ENCODE measurements at places on chromosomes 12 and 14.

DNA sequence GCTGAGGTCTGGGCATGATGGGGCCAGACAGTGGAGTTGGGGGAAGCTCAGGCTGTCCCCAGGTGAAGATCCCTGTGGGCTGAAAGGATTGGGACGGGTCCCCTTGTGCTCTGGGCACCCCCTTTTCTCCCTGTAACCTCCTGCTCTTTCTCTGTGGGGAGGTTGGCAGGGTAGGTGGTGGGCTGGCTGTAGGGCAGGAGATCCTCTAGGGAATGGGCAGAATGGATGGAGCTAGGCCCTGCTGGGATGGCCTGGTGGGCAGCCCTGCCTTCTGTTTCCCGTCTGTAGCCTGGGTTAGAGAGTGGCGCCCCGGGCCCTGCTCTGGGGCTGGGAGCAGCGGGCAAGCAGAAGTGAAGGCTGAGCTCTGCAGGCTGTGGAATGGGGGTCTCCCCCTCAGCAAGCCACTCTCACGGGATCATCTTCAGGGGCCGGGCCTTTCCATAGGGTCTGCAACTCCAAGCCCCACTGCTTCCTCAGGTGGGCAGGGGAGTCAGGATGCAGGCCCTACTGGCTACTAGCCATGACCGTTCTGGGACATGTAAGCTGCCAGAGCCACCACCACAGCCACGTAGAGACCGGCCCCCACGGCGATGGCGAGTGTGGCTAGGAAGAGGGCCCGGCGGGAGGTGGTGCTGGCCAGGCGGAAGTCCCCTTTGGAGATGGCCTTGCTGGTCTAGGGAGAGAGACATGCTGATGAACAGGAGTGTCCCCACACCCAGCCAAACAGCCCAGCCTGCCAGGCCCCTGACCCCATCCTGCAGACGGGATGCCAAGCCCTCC, 18.8 kb downstream of the SYNDIG1L start:
- H3K4me3 ChIP-seq, result no peak overlapping the region
- H3K27ac ChIP-seq, result no peak overlapping the region
- H3K4me1 ChIP-seq, result peaks cover 7% of the 10 kb centered on the region
- H3K27me3 ChIP-seq, result no peaks in the 10 kb centered on the region
- H3K36me3 ChIP-seq, result no peaks in the 10 kb centered on the region

DNA sequence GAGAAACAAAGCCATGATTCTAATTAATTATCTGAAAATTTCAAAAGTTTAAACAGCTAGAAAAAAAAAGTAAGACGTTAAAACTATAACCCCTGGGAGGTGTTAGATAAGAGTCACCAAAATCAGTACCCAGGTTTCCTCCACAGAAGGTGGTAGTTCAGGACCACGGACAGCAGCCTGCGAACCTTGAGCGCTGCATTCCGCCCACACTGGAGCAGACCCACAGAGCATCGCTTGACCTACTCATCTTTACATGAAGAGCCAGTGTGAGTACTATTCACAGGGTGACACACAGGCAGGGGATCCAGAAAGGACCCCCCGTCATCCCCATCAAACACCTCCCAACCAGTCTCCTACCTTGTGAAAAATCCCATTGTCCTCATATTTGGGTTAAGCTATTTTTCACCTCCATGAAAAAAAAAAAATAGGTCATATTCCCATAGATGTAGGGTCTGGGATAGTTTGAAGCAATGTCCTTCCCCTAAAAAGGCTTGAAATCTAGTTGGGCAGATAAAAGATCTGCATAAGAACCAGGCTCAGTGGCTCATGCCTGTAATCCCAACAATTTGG, 8.8 kb upstream of the CHGA start:
- H3K4me1 ChIP-seq, result no peaks in the 10 kb centered on the region
- H3K27me3 ChIP-seq, result peaks cover 6% of the 10 kb centered on the region
- no peak for DNase-seq
- no peak overlapping the region for H3K4me3 ChIP-seq

- no peak overlapping the region for H3K27ac ChIP-seq
- H3K27me3 ChIP-seq, result no peaks in the 10 kb centered on the region
- no peak overlapping the region for H3K4me3 ChIP-seq
These were observed 16.4 kb upstream of the HVCN1 start for GRCh38 chr12:110705309-110705708.

DNA sequence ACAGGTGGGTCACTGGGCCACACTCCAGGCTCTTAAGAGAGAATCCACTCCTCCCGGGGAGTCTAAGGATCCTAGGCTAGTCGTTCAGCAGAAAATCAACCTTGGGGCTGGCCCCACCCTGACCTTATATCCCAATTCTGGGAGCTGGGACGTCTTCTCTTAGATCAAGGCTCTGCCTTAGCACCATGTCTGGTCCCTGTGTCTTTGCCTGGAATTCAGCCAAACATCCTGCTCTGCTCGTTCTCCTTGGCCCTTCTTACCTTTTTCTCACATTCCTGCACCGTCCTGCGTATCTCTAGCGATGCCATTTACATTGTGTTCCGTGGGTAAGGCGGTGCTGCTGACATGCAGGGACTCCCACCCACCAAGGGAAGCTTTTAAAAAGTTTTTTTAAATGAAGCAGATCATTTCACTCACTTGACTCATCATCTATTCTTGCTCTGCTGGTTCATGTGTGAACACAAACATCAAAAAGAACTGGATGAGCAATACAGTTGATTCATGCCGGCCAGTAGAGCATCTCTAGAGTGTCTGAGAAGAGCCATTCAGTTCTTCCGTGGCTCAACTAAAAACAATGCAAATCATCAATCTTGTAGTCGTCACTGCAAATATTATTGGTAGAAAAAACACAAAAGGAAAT, 50.2 kb downstream of the KCNK13 start:
- H3K36me3 ChIP-seq, result no peaks in the 10 kb centered on the region
- no peak overlapping the region for H3K27ac ChIP-seq
- H3K27me3 ChIP-seq, result no peaks in the 10 kb centered on the region
- no peaks in the 10 kb centered on the region for H3K4me1 ChIP-seq

DNA sequence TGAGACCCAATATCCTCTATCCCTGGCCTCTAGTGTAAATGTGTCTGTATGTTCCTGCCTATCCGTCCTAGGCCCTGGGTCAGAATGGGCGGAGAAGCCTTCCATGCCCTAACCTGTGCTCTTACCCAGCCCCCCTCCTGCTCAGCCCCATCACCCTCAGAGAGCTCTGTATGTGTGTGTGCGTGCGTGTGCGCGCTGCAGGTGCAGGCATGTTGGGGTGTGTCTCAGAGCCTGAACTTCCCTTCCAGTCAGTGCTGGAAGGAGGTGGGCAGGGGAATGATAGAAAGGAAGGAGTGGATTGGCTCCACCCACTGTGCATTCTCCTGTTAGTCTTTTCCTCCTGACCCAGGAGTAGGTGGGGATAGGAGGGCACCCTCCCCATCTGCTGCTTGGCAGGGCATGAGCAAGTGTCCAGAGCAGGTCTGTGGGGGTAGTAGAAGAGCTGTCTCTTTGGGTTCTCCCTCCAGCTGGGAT, 7.2 kb downstream of the NAB2 start:
- no peak overlapping the region for H3K27ac ChIP-seq
- H3K27me3 ChIP-seq, result no peaks in the 10 kb centered on the region
- DNase-seq, result peak; percentile 80

DNA sequence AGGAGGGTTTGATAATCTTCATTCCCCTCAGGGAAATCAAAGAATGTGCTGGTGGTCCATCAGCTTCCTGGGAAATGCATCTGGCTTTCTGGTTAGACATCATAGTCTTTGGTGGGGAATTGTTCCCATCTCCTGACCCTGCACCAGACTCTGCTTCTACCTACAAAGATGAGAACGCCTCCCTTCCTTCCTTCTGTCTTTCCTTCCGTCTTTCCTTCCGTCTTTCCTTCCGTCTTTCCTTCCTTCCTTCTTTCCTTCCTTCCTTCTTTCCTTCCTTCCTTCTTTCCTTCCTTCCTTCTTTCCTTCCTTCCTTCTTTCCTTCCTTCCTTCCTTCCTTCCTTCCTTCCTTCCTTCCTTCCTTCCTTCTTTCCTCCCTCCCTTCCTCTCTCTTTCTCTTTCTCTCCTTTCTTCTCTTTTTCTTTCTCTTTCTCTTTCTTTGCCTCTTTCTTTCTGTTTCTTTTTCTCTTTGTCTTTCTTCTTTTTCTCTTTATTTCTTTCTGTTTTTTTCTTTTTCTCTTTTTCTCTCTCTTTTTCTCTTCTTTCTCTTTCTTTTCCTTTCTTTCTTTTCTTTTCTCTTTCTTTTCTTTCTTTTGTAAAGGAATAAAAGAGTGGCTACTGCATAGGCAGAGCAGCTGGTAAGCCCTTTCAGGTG, 189.0 kb upstream of the ARHGAP5 start:
- no peak for DNase-seq
- H3K36me3 ChIP-seq, result no peaks in the 10 kb centered on the region
- no peak overlapping the region for H3K4me3 ChIP-seq
- no peak overlapping the region for H3K27ac ChIP-seq
- H3K4me1 ChIP-seq, result peaks cover under 1% of the 10 kb centered on the region

DNA sequence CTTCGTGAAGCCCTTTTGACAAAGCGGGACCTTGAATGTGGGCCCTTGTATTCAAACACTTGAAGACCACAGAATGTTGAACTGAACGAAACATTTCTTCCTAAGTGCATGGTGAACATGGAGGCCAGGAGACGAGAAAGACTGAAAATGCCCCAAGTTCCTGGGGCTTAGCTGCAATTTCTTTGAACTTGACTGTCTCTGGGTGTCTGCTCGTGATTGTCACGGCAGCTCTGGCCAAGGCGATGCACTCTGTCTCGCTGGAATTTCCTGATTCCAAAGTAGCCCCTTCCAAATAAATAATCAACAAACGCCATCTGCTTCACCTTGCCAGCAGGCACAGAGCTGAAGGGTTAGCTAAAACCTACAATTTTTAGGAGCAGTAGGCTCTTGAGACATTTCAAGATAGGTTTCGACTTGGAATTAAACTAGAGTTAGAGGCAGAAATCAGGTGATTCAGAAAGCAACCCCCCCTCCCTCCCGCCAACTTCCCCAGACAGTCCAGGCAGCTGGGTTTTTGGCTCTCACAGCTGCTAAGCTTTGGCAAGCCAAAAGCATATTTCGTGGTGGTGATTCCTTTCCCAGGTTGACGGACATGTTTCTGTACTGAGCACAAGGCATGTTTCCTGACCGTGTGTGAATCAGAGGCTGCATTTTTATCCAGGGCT, 13.5 kb upstream of the IRF2BPL start:
- H3K4me1 ChIP-seq, result peaks cover 93% of the 10 kb centered on the region
- H3K36me3 ChIP-seq, result no peaks in the 10 kb centered on the region
- H3K4me3 ChIP-seq, result no peak overlapping the region
- no peaks in the 10 kb centered on the region for H3K27me3 ChIP-seq
- peak; percentile 80 for DNase-seq

GRCh38 chr12:67795236-67795635, 146.7 kb downstream of the DYRK2 start:
- no peak overlapping the region for H3K27ac ChIP-seq
- no peak for DNase-seq
- no peaks in the 10 kb centered on the region for H3K27me3 ChIP-seq
- no peaks in the 10 kb centered on the region for H3K36me3 ChIP-seq
- peaks cover 5% of the 10 kb centered on the region for H3K4me1 ChIP-seq

- H3K36me3 ChIP-seq, result peaks cover 76% of the 10 kb centered on the region
- no peaks in the 10 kb centered on the region for H3K27me3 ChIP-seq
- H3K27ac ChIP-seq, result no peak overlapping the region
- H3K4me3 ChIP-seq, result no peak overlapping the region
- DNase-seq, result no peak
These were observed 10.9 kb downstream of the AACS start for GRCh38 chr12:125076103-125076502.

- no peaks in the 10 kb centered on the region for H3K36me3 ChIP-seq
- no peaks in the 10 kb centered on the region for H3K4me1 ChIP-seq
- no peak for DNase-seq
These were observed 167.4 kb downstream of the SNAPC1 start for GRCh38 chr14:61929651-61930050.

GRCh38 chr12:24057920-24058476, 108.5 kb upstream of the SOX5 start:
- no peak for DNase-seq
- no peak overlapping the region for H3K27ac ChIP-seq
- H3K4me1 ChIP-seq, result no peaks in the 10 kb centered on the region
- H3K4me3 ChIP-seq, result no peak overlapping the region

GRCh38 chr12:106672314-106673025, 89.7 kb downstream of the RFX4 start:
- H3K27ac ChIP-seq, result no peak overlapping the region
- H3K27me3 ChIP-seq, result peaks cover 45% of the 10 kb centered on the region
- DNase-seq, result no peak
- H3K4me1 ChIP-seq, result no peaks in the 10 kb centered on the region
- no peaks in the 10 kb centered on the region for H3K36me3 ChIP-seq
- H3K4me3 ChIP-seq, result no peak overlapping the region

DNA sequence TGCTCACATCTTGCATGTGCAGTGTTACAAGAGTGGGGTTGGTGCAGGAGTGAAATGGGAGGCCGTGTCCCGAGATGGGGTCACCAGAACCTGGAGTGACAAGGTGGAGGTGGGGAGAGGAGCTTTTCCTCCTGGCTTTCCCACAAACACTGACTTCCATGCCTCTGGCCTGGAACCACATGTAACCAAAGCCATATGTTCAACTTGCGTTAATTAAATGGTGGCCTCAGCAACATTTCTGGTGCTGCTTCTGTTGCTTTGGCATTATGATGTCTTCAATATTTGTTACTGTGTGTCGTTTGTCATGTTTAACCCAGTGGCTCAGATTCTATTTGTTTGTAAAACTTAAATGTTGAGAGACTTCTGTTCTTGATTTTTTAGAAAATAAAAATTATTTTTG, 110.2 kb downstream of the VCPKMT start:
- H3K4me1 ChIP-seq, result peaks cover 32% of the 10 kb centered on the region
- no peak overlapping the region for H3K27ac ChIP-seq
- no peak for DNase-seq
- H3K27me3 ChIP-seq, result no peaks in the 10 kb centered on the region
- no peaks in the 10 kb centered on the region for H3K36me3 ChIP-seq
